ENCODE measurements at places on chromosomes 11 and 22.

DNA sequence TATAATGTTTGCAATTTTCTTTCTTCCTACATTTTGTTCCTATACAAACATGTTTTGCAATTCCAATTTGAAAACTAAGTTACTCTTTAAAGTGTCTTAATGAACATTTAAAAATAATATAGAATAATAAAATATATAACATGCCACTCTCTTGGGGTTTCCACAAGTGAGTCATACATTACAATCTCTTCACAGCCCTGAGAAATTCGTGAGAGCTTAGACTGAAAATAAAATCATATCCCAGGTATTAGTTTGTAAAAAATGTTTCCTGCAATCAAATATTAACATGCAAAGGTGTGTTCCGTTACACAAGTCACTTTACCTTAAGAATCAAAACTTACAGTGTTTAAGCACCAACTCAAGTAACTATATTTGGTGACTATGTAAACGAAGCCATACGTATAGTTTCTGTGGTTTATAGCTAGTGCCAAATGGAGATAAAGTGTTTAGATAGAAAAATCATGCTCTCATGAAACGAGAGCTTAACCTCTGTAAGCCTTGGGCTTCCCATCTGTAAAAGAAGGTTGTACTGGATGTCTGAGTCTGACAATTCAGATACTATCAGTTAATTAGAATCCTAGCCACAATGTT is 253.6 kb upstream of the ANO3 start:
- DNase-seq = no peak

DNA sequence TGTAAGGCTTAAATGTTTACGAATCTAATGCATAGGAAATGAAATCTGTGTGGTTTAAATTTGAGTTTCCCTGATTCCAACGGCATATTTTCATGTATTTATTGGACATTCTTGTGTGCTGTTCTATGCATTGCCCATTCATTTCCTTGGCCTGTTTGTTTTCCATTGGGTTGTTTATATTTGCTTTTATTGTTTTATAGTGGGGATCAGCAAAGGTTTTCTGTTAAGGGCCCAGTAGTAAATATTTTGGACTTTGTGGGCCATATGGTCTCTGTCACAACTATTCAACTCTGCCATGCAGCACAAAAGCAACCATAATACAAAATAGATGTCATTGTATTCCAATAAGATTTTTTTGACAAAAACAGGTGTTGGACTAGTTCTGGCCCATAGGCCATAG is 5.2 kb upstream of the LGR4 start:
- DNase-seq = no peak

GRCh38 chr11:132134322-132134721 is 763.9 kb downstream of the NTM start:
- no peak for DNase-seq

DNA sequence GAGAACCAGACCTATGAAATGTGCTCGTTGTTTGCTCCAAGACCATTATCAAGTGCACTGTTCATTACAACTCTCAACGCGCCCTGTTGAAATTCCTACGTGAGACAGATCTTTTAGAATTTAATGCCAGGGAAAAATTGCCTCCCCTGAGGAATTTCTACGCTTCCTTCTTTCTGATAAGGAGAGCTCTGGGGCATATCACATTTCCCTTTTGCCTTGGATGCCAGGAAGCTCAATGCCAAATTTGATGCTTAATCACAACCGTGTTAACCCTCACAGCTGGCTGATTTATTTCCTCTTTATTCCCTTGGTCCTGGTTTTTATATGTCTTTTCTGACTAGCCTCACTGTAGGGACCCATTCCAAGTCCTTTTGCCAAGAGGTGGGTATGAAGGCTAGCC is 109.4 kb downstream of the MICAL2 start:
- DNase-seq = no peak

- DNase-seq = no peak
Observed at GRCh38 chr11:129291546-129291945, 84.1 kb upstream of the BARX2 start.

DNA sequence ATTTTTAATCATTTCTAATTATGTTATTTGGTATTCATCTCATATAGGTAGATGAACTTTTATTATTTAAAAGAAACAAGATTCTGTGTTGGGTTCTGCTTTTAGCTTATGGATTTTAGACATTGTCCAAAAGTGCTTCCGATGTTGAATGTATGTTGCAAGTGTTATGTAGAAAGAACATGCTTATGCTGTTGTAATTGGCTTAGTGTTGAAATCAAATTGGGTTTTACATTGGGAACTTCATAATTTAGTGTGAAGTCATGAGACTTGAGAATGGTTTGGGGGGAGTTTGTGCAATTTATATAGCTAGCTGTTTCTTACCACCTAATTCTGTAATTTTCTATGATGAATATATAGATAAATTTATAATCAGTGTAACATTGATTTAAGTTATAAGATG is 3.6 kb downstream of the MTMR3 start:
- DNase-seq = no peak

GRCh38 chr11:92451063-92451462 is 226.4 kb downstream of the FAT3 start:
- DNase-seq = no peak

GRCh38 chr11:75538150-75538942 is 12.6 kb upstream of the GDPD5 start:
- no peak for DNase-seq

DNA sequence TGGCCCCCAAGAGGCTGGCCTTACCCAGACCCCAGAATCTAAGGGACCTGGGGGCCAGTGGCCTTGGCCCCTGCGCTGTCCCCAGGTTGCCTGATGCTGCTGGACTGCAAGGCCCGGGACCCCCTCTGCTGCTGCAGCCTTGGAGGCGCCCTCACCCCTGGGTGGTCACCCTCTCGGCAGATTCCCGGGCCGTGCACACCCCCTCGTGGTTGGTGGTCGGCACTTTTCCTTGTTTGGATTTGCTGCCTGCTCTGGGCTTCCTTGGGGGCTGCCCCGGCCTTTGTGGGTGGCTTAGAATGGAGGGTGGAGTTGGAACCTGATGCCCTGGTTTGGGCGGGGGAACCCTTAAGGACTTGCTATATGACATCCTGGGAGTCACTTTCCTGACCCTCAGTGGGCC is 5.3 kb downstream of the RIN1 start:
- DNase-seq = no peak

DNA sequence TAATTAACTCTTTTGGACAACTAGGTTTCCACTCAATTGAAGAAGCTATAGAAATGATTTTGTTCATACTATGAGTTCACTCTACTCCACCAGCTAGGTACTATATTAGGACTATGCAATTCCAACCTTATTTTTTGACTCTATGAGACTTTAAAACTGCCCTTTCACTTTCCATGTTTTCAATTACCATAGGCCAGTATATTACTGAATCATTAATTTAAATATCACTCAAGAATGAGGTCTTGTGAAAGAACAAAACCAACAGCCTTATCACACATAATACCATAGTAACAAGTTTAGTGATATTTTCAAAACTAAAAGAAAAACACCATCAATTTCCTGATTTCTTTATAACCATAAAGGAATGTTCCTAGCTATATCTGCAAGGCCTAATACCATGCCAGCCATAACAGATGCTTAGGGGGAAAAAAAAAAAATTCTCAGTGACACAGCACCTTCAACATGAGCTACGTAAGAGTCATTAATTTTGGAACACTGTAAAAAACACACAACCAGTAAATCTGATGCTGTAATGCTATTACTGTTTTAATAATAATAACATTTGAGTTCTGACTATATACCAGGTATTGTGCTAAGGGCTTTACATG is 6.1 kb downstream of the DCUN1D5 start:
- DNase-seq = no peak

GRCh38 chr11:11640152-11640551 is 18.3 kb upstream of the GALNT18 start:
- DNase-seq = no peak

- no peak for DNase-seq
Observed at GRCh38 chr11:132576706-132577105, 955.6 kb downstream of the OPCML start.

DNA sequence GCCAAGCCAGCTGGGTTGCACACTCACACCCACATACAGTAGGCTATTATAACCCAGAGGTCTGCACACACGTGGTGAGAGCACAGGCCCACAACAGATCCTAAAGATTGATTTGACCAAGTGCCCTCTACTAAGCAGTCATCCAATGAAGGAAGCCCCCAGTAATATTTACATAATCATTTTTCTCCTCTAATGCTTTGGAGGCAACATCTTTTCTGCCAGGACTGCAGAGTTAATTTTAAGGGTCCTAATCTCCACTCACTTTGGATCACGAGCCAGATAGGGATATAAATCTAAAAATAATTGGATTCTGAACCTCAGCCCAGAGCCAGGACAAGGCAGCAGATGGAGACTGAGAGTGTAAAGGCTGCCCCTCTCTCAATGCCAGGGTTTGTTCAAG is 49.1 kb upstream of the MTNR1B start:
- no peak for DNase-seq

DNA sequence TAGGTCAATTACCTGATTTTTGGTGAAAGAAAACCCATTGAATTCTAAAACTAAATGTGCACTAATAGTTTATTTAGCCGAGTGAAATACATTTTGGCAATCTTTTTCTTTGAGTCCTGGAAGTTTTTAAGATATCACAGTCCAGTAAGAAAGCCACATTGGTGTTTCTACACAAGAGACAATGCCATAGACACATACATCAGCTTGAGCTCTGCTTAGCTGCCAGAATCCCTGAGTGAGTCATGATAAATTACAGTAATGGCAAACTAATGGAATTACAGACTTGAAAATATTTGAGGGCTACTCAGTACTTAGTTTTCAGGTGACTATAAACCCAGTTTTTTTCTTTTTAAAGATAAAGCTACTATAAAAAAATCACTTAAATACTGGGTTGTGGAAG is 155.4 kb downstream of the OR4C45 start:
- no peak for DNase-seq

DNA sequence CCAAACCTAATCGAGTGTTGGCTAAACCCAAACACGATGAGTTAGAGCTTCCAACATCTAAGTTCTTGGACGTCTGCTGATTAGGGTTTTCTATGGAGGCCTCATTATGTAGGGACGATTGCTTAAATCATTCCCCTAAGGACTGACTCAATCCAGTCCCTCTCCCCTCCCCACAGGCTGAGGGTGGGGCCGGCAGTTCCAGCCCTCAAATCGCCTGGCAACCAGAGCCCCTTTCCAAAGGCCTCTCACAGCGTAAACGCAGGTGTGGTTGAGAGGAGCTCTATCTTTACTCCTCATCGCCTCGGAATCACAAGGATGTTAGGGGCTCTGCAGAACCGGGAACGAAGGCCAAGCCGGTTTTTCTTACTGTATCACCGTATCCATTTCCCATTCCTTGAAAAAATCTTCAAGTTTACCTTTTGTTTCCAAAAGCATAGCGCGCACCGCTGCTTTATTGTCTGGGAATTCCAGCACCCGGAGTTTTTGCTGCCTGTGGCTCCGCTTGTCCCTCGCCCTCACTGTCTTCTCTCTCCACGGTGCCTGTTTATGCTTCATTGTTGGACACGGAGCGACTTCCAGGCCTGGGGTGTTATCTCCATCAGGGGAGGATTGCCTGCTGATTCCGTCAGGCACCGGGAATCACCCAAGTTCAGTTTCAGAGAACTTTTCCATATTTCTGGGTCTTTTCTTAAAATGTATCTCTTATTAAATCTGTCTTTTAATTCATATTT is 13.8 kb upstream of the IFITM3 start:
- DNase-seq = no peak

DNA sequence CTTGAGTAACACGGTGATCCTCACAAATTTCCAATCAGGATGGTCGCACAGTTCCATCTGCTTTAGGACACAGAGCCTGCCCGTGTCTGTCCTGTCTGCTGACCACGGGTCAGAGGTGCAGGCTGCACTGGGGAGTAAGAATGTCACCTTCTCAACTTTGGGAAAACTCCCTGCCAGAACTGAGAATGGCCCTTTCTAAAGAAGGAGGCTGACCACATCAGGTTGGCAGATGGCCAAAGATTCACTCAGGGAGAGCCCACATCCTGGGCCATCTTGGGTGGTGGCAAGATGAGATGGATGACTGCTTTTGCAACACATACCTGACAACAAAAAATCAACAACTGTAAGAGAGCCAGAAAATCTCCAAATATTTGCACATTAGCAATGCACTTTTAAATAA is 101.9 kb downstream of the IGLL1 start:
- no peak for DNase-seq

DNA sequence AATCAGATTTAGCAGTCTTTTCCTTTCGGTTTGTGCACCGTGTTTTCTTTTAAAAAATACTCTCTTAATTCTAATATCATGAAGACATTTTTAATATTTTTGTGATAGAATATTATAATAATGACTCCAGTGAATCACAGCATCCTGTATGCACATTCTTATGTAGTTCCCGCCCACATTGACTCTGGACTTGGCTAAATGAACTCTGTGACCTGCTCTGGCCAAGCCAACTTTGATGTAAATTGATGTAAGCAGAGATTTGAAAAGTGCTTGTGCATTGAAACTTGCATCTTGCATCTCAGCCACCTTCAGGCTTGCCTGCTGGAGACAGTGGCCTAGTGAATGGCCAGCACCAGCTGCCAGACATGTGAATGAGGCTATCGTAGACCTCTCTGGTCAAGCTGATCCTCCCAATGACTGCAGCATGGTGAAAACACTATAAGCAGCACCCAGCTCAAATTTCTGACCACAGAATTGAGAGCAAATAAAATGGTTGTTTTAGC is 29.2 kb upstream of the PGM2L1 start:
- DNase-seq = no peak

- DNase-seq = no peak
Observed at GRCh38 chr22:36379593-36380361, 8.0 kb downstream of the MYH9 start.

GRCh38 chr11:11135820-11136476 is 217.1 kb downstream of the CSNK2A3 start:
- DNase-seq = no peak

GRCh38 chr22:41286639-41287091 is 678 bp upstream of the RANGAP1 start:
- DNase-seq = no peak

DNA sequence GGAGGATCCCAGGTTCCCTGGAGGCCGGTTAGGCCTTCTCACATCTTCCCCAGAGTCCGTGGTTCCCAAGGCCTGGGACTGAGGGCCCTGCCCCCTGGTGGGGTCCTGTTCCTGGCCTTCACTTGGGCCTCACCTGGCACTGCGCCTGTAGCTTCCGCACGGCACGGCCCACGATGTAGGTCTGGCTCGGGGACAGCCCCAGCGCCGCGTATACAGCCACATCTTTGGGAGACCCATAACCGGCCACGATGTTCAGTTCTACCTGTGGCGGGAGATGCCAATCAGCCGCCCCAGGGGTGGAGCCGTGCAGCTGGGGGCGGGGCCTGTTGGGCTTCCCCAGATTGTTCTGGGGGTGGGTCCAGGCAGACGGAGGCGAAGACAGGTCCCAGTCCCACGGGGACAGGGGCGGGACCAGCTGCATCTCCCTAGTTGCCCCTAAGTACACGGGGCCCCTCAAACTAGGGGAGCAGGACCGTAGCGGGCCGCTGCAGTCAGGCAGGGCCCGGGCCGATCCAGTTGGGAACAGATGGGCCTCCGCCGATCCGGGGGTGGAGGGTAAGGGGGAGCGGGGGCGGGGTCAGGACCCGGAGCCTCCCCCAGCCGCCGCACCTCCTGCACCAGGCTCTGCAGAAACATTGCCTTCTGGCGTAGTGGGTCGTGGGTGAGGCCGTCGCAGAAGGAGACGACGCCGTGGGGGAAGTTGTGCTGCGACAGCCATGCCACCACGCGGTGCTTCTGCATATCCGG is 10.1 kb downstream of the AIP start:
- DNase-seq = no peak
